RCC 7860 (cell line): ENCODE measurements at places on chromosomes 16 and 17.

GRCh38 chr17:80746262-80746935, 201.8 kb downstream of the RPTOR start:
- no peak for DNase-seq

GRCh38 chr16:89917773-89918452, 749 bp upstream of the MC1R start:
- peak; percentile 92 for DNase-seq

GRCh38 chr16:73086108-73086507, 38.2 kb upstream of the ZFHX3 start:
- DNase-seq: no peak

DNA sequence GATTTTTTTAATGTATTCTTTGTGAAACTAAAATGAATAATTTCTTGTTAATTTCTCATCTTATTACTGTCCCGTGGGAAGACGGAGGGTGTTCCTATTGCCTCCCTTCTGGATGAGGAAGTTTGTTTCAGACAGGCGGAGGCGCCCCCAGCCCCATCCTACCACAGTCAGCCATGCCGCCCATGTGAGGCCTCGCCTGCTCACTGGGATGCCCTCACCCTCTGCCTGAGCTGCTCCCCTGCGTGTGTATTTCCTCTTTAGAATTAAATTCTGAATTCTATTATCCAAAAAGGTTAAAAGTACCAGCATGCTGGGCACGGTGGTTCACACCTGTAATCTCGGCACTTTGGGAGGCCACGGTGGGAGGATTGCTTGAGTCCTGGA, 14.0 kb downstream of the KCTD2 start:
- no peak for DNase-seq

DNA sequence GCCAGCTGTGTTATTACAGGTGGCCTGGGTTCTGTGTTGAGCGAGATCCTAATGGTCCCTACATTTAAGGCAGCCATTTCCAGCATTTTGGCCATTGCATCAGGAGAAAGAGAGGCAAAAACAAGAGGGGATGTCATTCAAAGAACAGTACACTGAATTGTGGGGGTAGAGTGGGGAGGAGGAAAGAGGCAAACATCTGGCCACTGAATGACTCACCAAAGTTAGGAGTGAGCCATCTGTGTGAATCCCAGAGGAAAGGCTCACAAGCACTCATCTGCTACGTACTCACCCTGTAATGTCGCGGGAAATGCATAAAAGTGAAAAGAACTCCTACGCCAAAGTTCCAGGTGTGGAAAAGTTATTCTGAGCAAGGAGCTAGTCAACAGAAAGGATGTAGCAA, 16.7 kb downstream of the KRABD2 start:
- DNase-seq: no peak

DNA sequence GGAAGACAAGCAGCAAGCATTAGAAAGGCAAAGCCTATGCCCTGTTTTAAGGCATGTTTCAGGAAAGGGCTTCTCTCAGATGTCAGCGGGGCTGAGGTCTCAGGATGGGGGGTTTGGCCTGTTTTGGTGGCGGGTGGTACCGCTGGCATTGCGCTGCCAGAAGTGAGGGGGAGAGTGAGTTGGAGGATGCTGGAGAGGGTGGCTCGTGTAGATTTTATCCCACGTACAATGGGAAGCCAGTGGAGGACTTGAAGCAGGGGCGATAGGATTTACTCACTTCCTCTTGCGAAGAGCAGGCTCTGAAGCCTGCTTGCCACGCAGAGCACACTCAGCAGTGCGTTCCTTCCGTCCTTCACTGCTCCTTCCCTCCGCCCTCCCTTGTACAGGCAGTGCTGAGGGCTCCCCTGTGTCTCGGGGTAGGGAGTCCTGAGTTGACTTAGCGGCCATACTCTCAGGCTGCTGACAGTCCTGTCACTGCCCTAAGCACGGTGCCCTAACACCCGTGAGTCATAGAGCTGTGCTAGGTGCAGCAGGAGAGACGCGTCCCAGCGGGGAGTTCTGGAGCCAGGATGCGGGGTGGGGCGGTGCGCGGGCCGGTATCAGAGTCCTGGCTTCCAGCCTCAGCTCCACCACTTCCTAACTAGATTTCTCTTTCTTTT, 113.1 kb downstream of the SNX29 start:
- no peak for DNase-seq

DNA sequence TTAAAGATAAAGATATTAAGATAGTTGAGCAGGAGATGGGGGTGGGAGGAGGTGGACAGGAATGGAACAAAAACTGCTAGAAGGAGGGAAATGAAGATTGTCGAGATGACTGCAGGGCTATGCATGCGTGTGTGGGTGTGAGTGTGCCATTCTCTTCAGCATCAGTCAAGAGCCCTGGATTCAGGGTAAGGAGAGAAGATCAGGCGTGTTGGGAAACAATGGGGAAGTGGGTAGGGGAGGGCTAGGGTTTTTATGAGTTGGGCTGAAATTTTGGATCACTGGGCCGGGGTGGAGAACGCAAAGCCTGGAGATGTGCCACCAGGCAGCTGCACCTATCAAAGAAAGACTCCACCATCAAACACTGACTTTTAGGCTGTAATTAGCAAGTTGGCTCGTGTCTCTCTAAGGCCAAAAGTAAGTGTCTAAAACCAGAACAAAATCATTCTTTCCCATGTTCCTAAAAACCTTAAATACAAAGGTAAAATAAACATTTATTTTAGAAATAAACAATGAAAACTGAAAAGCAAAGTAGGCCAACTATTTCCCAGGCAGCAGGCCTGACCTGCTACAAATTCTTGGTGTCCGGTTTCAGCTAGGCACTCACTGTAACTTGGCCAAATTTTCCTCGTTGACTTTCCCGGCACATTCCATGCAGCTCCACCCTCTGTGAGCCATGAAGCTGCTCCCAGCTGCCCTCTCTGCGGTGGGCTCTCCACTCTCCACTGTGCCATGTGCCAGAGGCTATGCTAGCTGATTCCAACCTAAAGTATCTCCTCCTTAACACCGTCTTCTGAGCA, 4.2 kb downstream of the CDRT4 start:
- DNase-seq: no peak

GRCh38 chr16:49499414-49499785, 125.8 kb downstream of the C16orf78 start:
- DNase-seq: no peak

GRCh38 chr17:77889866-77890760, 68.4 kb upstream of the TNRC6C start:
- no peak for DNase-seq

DNA sequence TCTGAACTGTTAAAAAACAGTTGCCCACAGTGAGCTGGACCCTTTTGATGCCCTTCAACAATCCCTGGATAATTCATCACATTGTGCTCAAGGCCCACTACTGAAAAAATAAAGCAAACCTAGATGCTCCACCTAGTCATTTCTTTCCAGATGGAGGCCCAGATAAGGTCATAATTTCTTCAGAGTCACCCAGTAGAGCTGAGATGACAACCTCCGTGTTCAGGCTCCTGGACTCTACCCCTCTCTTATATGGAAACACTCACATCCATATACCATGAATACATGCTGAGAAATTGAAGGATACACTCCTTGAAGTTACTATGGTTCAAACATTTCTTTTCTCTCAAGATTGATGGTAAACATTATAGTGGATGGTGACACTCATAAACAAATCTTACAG, 2.7 kb upstream of the ABCA3 start:
- no peak for DNase-seq

DNA sequence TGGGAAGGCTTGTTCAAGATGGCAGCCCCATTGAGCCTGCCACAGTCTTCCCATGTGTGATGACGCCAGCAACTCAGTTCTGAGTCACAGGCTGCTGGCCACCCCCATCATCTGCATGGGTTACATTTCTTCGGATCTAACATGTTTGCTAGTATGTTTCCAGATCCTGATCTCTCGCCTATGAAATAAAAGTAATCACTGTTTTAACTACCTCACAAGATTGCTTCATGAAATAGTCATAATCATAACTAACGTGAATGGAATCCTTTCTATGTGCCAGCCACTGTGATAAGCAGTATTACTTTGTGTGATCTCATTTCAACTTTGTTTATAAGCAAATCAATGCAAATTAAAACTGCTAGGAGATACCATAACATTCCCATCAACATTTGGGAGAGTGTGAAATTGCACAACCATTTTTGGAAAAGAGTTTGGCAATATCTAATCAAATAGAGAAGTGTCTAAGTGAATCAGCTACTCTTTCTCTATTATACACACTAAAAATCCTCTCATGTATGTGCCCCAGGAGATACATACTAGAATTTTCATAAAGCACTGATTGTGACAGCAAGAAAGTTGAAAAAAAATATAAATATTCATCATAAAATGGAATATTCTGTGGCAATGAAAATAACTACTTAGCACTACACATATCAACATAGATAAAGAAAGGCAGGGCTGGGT, 300.2 kb upstream of the IRX5 start:
- DNase-seq: no peak

DNA sequence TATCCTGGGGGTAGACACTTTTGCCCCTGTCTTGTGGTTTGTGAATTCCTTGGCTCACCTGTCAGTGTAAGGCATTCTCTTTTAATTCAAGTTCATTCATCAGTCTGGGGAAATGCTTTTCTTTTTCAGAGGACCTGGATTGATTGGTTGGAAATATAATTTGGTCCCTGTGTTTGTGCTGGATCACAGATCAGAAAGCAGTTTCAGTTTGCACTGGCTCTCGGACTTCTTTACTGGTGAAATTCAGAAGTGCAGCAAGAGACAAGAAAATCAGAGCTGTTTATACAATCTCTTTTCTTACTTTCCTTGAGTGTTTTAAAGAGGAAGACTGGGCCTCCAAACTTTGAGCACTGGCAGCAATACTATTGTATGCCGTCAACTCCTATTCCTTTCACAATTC, 161.8 kb upstream of the KCNJ16 start:
- DNase-seq: no peak

GRCh38 chr17:18866866-18867813, 9.2 kb downstream of the PRPSAP2 start:
- no peak for DNase-seq

GRCh38 chr17:46178550-46179214, 14.5 kb downstream of the KANSL1 start:
- no peak for DNase-seq

DNA sequence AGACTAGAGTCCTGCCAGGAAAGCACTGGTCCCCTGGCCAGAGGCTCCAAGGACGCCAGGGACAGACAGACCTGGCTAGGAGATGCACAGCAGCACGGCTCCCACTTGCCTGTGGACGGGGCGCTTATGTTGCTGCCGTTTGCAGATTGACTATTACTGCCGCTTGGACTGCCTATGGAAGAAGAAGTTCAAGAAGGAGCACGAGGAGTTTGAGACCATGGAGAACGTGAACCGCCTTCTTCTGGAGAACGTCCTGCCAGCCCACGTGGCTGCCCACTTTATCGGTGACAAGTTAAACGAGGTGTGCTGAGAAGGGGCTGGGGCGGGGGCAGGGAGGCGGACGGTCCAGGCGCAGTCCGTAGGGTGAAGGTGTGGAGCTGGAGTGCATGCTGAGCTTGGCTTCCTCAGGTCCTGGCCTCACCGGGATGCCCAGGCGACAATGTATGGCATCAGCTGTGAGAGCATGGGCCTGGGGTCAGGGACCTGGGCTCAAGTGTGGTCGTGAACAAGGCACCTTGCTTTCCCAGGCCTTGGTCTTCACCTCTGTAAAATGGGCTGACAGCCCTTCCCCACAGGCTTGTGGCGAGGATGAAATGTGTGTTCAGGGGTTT, 45.6 kb downstream of the ADCY7 start:
- no peak for DNase-seq

- no peak for DNase-seq
These were observed 4.7 kb downstream of the KRABD2 start for GRCh38 chr17:8371786-8372185.

DNA sequence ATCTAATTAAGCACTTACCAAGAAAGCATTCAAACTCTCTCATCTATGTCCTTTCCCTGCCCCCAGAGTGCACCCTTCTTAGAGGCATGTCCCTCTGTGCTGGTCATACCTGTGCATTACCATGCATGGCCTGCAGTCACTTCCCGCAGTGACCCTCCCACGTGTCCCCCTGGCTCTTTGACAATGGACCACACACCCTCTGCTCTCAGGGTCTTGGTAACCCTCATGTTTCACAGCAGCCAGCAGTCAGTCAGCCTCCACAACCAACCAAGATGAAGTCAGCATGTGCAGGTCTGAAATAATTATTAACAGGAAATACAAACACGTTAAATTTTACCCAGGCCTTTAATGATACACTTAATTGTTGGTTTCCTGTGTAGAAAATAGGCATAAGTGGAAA, 10.1 kb downstream of the KRT33A start:
- DNase-seq: no peak

DNA sequence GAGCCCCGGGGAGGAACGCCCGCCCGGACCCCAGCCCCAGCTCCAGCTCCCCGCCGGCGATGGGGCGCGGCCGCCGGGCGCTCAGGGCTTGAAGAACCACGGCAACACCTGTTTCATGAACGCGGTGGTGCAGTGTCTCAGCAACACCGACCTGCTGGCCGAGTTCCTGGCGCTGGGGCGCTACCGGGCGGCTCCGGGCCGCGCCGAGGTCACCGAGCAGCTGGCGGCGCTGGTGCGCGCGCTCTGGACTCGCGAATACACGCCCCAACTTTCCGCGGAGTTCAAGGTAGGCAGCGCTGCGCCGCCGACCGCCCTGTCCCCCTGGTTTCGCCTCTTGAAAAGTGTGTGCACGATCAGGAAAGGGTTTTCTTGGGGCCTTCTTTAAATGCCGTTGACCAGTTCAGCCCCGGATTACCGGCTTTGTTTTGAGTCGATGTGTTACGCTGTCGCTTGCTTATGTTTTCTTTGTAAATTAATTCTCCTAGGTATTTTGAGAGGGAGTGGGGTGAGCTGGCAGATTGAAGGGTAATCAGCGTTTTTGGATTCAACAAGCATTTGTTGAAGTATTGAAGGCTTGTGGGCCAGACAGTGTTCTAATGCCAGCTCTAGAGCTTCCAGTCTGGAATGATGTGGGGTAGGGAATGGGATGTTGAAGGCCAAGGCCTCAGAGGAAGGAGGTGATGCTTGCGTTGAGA, 681 bp downstream of the USP43 start:
- peak; percentile 16 for DNase-seq

DNA sequence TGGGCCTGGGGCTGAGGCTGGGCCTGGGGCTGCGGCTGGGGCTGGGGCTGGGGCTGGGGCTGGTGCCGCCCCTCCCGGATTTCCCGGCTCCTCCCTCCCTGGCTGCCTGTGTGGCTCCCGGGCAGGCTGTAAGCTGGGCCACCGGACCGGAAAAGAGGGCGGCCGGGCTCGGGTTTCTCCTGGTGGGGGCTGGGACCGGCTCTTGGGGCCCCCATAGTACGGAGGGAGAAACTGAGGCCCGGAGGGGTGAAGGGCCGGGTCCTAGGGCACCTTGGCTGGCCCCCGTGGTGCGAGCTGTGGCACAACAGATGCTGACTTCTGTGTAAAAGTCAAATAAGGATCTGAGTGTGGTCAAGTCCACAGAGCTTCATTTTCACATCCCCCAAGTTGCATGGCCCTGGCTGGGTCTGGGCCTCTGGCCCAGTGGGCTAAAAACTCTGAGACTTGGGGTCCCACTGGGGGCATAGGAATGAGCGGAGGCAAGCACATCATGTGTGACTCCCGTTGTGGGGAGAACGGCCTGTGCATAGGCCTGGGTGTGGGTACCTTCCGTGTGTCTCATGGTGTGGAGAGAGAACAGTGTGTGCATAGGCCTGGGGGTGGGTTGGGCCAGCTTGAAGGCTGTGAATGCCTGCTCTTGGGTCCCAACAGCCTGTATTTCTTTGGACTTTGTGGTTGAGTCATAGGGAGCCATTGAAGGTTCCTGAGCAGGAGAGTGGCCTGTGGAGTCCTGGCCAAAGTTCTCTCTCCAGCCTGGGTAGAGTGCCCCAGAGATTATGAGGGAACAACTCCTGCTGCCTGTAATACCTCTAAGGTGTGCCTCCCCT, 123.9 kb upstream of the CIBAR2 start:
- DNase-seq: no peak

- no peak for DNase-seq
These were observed 5.6 kb downstream of the ALOX12 start for GRCh38 chr17:7001318-7001961.
